ENCODE measurements at places on chromosomes 7 and 10.

- no peak for DNase-seq
Measured at GRCh38 chr7:93715234-93715633, 140.7 kb upstream of the CALCR start.

DNA sequence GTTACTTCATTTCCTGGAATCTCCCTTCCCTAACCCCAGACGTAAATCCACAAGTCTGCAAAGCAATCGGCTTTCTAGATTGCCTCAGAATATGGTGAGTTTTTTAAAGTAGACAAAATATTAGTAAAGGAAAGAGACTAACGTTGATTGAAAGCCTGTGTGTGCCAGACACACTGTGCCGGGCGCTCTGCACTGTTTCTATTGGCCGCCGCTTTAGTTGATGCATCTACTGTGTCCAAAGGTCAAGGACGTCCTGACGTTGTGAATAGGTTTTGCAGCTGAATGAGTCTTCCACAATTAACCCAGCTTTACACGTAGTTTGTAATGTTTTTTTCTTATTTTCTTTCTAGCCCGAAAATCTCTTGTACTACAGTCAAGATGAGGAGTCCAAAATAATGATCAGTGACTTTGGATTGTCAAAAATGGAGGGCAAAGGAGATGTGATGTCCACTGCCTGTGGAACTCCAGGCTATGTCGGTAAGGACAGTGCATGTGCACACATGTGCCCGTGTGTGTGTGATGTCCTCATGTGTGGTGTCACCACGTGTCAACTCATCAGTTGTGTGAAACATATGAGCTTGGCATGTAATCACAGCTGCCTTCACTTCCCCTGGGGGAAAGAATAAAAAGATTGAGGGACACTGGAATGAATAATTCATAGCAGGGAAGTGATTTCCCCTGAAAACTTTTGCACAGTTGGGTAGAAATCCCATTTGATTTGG, 232.0 kb downstream of the CCDC3 start:
- no peak for DNase-seq

DNA sequence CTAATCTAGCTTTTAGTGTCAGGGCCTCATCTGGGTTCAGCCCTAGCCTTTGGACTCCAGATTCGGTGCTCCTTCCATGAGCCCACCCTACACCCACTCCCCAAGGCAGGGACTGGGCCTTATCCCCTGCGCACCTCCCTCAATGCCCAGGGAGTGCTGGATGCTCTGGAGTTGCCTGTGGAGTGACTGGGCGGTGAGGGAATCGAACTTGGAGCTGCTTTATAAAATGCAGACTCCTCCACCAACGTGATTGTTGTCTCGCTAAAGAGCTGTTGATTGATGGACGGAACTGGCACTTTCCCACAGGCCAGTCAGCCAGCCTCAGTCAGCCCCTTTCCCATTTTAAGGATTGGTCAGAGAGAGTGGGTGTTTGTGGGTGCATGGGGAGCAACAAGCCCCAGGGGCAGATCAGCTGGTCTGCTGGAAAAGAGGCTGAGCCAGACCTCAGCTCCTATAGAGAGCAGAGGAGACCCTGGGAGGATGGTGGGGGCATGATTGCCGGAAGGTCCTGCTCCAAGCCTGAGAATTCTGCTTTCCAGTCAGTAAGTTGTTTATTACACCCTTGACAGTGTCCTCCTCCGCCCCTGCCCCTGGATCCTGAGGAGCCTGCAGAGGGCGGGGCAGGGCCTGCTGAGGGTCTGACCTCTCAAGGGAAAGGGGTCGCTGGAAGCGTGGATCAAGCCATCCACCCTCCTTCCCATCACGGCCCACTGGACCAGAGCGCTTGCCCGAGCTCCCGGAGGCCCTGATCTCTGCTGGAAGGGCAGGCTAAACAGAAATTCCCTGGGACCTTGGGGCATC, 16.7 kb downstream of the UNC5B start:
- DNase-seq: no peak

DNA sequence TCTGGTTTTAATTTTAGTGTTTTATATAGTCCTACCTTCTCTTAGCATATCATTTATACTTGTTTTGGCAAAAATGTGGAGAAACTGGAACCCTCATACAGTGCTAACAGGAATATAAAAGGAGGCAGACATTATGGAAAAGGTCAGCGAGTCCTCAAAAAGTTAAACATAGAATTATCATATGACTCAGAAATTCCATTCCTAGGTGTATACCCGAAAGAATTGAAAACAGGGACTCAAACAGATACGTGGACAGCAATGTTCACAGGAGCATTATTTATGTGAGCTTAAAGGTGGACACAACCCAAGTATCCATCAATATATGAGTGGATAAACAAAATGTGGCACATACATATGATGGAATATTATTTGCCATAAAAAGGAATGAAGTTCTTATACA, 51.5 kb downstream of the VAX1 start:
- no peak for DNase-seq

- DNase-seq: no peak
Measured at GRCh38 chr7:55237156-55237893, 127.8 kb upstream of the LANCL2 start.

GRCh38 chr7:40996233-40996677, 706.6 kb downstream of the INHBA start:
- DNase-seq: no peak

DNA sequence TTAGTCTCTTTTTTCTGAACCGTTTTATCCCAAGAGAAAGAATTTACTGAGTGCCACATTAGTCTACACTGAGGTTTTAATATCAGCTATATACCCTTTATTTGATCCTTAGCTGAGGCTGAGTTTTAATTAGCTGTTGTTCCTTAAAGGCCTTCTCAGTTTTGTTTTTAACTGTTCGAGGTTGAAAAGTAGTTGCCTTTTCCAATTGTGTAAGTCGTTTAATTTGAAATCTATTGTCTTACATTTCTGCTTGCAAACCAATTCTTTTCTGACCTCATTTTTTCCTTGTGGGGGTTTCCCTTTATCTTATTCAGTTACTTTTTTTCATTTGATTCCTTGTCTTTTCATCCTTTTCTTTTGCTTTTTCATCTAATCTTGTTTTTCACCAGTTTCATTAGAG, 30.8 kb downstream of the UMAD1 start:
- DNase-seq: no peak

- no peak for DNase-seq
Measured at GRCh38 chr10:27369880-27370279, 129.3 kb upstream of the ACBD5 start.

GRCh38 chr10:62627983-62628382, 176.5 kb upstream of the ADO start:
- DNase-seq: no peak

GRCh38 chr7:16046041-16046440, 359.6 kb upstream of the MEOX2 start:
- DNase-seq: no peak

DNA sequence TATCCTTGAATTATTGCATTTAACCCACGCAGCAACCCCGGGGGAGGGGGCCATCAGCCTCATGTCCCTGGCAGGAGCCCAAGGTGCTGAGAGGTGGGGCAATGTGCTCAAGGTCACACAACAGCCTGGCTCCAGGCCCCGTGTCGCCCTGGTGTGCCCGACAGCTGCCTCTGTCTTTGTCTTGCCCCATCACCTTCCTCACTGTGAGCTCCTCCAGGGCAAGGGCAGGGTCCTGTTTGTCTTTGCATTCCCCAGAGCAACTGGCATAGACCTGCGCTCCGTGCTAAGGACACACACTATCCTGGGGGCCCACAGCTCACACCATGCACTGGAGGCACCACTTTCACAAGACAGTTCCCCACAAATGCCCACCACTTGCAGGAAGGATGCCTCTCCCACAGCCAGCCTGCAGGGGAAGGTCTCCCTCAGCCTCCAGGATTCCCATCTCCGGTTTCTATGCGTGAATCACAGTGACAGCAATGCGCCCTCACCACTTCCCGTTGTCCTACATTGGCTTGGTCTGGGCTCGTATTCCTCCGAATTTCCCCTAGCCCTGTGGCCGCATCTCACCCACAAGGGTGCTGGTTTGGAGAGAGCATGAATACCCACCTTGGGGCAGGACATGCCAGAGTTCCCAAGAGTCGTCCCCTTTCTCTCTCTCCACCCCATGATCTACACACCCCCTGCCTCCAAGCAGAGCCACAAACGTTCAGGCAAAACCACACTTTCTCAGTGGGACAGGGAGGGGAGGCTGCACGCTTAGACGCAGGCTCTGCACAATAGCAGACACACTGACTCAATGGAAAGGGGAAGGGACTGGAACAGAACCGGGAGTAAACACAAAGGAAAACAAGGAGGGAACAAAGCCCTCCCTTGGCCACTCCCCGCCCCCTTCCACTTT, 10.3 kb downstream of the ITPRIP start:
- DNase-seq: no peak

DNA sequence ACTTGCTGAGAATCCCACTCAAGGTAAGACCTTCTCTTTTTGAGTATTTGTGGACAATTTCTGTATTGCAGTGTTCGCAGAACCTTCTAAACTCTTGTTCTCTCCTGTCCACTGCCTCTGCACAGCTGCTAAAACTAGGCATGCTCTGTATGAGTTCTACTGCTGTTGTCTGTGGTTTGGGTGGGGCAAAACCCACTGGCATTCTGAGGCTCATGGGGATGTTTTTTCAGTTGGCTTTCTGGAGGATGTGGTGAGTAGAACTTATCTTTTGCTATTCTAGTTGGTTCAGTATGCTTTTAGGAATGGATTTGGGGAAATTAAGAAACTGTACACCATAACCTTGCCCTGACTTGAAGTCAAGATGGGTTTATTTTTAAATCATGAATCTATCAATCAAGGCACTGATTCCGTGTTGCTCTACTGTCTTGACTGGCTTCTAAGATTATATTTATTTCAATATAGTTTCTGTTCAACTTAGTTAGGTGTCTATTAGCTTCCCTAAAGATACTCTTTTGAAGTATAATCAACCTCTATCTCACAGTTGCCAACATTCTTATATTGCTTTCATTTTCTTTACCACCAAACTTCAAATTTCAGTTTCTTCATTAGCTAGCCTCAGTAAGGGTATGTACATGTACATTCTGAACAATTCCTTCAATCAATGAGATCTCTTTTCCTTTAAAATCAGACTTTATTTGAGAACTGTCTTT, 25.0 kb upstream of the C1GALT1 start:
- DNase-seq: peak; percentile 34

DNA sequence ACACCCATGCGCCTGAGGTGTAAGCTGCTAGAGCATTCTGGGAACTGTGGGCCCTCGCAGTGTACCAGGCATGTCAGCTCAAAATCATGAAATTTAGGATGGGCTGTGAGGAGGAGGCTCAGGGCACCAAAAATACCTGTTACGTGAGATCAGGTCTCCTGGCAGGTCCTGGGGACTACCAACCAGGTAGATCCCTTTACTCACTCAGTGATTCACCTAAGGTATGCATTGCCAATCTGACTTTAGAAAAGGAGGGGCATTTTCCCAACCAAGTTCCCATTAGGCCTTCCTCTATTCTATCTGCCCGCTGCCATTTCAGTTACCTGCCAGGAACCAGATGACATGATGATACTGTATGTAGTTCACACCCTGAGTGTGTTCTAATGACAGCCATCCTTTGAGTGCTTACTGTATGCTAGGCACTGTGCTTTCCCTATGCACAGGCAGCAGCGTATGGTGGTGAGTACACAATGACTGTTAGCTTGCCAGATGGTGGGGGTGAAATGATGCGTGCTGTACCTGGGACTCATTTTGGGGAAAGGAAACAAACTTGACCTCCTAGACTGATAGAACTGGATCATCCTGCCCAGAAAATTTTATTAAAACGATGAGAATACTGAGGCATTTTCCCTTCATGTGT, 62.0 kb downstream of the CFAP58 start:
- DNase-seq: no peak

DNA sequence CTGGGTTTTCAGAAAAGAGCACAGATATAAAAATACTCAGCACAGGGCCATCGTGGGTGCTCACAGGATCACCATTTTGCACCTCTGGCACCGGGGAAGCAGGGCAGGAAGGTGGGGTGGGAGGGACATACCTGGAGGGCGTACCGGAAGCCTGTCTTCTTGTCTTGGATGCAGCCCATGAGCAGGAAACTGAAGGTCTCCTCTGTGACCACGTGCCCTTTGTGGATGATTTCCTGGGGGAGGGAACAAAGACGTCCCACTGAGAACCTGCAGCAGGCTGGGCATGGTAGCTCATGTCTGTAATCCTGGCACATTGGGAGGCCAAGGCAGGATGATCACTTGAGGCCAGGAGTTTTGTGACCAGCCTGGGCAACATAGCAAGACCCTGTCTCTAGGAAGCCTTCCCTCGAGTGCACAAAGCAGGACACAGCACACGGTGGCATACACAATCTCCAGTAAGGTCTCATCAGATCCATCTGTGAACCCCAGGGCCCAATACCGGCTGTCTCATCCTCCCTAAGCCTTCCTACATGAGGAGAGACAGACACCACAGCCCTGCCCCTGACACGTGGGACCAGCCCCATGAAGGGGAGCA, 9.5 kb downstream of the PTCD1 start:
- no peak for DNase-seq

GRCh38 chr10:10078446-10078845, 939.2 kb upstream of the CELF2 start:
- DNase-seq: no peak

- no peak for DNase-seq
Measured at GRCh38 chr10:88379575-88379974, 203.5 kb downstream of the RNLS start.

Data from activated CD8-positive, alpha-beta memory T cell treated with anti-CD3 and anti-CD28 coated beads, Interleukin-2, amount 50 U/mL, for 4 hours (primary cell).